ENCODE measurements at places on chromosomes 3 and 15.

GRCh38 chr3:145943952-145944351, 217.0 kb downstream of the PLOD2 start:
- DNase-seq: no peak

GRCh38 chr3:182668974-182669373, 124.3 kb upstream of the ATP11B start:
- DNase-seq: no peak

DNA sequence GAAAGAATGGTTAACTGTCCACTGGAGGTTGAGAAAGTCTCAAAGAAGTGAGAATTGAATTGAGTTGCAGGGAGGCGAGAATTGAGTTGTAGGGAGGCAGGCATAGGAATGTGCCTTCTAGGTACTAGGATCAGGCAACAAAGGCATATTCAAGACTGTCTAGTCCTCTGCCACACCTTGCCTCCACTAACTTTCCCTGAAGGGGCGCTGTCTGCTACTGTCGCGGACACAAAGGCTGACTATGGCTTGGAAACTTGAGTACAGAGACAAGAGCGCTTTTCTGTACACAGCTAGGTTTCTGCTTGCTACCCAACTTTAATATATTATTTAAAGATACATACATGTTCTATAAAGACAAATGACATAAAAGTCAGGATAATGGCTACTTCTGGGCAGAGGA, 10.4 kb upstream of the FBXL22 start:
- DNase-seq: no peak

DNA sequence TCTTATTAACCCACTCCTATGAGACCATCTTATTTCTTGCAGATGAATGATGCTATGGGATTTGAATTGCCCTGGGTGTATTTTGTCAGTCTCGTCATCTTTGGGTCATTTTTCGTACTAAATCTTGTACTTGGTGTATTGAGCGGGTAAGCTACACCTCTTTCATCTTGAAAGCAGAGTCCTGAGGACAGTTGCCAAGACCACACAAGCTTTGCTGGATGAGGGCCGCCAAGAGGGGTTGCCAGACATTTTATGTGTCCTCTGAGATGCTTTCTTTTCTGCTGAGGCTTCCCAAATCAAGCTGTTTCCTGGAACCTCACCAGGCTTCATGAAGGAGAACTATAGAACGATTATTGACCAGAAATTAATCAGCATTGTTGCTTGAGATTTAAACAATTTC, 173.2 kb downstream of the CHDH start:
- no peak for DNase-seq

GRCh38 chr3:21417991-21418390, 333.0 kb downstream of the ZNF385D start:
- no peak for DNase-seq

GRCh38 chr3:124131580-124131979, 139.7 kb upstream of the ROPN1 start:
- DNase-seq: no peak

DNA sequence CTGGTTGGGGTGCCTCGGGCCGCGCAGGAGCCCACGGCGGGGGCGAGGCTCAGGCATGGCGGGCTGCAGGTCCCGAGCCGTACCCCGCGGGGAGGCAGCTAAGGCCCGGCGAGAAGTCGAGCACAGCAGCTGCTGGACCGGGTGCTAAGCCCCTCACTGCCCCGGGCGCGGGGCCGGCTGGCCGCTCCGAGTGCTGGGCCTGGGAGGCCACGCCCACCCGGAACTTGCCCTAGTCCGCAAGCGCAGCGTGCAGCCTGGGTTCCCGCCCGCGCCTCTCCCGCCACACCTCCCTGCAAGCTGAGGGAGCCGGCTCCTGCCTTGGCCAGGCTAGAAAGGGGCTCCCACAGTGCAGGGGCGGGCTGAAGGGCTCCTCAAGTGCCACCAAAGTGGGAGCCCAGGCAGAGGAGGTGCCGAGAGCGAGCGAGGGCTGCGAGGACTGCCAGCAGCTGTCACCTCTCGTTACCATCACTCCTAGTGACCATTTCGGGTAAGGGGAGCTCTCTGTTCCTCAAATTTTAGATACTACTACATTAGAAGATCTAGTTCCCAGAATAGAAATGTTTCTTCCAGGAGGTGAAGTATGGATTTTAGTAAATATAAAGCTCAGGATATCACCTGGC, 417.0 kb upstream of the AGTR1 start:
- DNase-seq: no peak

DNA sequence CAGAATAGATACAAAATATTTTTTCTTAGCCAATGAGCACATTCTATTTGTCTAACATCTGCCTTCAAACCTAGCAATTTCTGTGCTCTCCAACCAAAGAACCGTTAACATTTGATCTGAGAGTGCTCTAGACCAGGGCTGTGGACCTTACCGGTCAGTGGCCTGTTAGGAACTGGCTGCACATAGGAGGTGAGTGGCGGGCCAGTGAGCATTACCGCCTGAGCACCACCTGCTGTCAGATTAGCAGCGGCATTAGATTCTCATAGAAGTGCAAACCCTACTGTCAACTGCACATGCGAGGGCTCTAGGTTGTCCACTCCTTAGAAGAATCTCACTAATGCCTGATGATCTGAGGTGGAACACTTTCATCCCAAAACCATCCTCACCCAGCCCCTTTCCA, 131.7 kb downstream of the CADM2 start:
- DNase-seq: no peak

DNA sequence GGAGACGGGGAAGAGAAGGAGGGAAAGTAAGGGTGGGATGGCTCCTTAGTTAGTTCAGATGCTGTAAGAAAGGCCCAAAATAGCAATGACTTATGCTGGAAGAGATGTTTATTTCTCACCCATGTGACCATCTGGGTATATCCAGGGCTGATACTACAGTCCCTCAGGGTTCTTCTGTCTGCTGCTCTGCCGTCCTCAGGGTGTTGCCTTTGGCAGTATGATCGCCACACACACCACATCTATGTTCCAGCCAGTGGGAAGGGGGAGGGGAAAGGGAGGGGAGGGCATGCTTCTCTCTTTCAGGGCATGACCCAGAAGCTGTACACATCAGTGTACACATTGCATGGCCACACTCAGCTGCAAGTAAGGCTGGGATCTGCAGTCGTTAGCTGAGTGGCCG, 10.2 kb downstream of the CD276 start:
- no peak for DNase-seq

- no peak for DNase-seq
Measured at GRCh38 chr3:171867981-171868380, 24.8 kb downstream of the TMEM212 start.

DNA sequence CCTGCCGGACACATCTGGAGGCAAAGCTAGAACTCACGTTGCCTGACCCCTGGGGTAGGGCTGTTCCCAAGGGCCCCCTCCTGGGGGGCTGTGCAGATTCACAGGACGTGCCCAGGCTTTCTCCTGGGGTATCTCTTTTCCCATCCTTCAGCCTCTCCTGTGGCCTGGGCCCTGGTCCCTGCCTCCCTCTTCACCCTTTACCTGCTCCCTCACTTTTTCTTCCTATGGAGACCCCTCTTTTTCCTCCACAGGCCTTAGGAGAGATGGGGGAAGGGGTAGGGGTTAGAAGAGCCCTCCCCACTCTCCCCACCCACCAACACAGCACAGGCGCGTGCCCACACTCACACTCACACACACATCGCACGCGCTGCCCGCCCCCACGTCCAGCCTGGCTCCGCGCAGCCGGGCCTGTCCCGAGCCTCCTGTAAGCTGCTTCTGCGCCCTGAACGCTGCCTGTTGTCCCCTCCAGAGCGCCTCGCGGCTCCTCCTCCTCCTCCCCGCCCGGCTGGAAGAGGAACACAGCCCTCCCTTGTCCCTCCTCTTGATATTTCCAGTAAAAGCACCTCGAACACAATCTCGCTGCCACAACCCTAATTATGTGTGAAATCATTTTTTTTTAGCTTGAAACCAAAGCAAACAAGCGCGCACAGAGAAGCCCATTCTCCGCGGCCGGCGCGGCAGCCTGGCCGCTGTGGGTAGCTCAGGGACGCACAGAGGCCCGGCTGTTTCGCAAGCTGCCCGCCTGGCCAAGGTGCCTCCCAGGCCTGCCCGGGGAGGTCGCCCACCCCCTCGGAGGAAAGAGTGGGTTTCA, 33.9 kb upstream of the ACAN start:
- DNase-seq: no peak

- DNase-seq: no peak
Measured at GRCh38 chr3:126621627-126622345, 33.1 kb downstream of the TXNRD3 start.

- no peak for DNase-seq
Measured at GRCh38 chr3:119759962-119760361, 21.9 kb upstream of the NR1I2 start.

GRCh38 chr3:106140431-106140830, 271.6 kb upstream of the CBLB start:
- no peak for DNase-seq

DNA sequence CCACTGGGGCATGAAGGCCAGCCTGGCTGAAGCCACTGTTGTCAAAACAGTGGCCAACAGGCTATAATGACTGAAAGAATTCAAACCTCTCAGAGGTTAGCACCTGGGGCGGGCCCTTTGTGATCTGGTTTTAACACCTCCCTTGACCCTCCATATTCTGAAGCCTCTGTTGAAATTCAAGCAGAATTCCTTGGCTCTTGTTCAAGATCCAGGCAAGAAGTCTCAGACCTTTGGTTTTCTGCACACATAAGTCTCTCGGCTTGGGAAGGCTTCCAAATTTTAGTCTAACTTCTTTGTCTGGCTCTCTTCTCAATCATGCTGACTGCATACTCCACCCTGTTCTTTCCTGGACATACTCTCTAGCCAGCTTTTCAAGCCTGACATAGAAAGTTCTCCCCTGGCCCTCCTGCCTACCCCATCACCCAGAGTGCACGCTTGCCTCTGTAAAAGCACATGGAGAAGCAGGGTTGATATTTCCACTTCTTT, 144.5 kb downstream of the PDZRN3 start:
- no peak for DNase-seq

- DNase-seq: no peak
Measured at GRCh38 chr3:13894807-13895154, 14.9 kb upstream of the WNT7A start.

GRCh38 chr3:152222327-152222726, 46.4 kb upstream of the MBNL1 start:
- DNase-seq: no peak

- no peak for DNase-seq
Measured at GRCh38 chr15:89346516-89347231, 12.1 kb upstream of the POLG start.

DNA sequence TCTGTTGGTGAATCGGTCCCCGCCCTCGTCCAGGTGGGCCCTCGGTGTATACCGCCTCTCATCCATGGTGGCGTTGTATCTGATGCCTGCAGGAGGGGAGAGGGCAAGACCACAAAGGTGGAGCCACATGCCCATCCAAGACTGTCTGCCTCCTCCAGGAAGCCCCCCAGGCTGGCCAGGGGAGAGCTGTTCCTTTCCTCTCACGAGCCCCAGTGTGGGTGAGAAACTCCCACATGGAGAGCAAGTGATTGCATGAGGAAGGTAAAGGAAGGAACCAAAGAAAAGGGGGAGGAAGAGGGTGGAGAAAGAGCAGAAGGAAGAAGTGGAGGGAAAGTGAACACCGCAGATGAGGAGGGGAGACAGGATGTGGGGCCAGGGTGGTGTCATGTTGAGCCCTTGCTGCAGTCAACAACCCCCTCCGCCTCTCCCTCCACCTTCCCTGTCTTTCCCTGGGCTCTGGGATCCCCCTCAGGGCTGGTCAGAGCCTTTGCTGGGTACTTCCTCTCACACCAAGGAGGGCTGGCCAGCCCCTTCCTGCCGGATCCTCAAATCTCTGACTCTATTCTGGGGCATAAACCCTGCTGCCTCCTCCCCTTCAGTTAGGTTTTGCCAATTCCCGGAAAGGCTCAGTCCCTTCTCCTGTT, 49.3 kb downstream of the FEM1B start:
- no peak for DNase-seq

DNA sequence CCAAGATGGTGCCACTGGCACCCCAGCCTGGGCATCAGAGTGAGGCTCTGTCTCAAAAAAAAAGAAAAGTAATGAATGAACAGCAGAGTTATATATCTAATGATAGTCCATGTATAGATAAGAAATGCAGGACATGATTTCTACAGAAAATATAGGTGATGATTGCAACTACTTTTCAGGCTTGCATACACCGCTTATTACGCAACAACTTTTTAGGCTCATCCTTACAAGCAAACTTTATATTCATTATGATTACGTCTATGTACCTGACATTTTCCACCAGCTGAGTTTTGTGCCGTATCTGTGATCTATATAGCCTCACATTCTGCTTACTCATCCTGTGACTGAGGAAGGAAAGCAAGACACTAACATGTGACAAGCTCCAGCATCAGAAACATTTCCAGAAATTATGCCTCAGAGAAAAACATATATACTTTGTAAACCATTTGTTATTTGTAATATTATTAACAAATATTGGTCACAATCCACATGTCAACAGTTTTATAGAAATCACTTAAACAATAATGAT, 906.3 kb downstream of the ZPLD1 start:
- DNase-seq: no peak

GRCh38 chr3:180283251-180283650, 246.5 kb upstream of the PEX5L start:
- no peak for DNase-seq

- DNase-seq: no peak
Measured at GRCh38 chr3:160343132-160343531, 55.9 kb downstream of the IFT80 start.

DNA sequence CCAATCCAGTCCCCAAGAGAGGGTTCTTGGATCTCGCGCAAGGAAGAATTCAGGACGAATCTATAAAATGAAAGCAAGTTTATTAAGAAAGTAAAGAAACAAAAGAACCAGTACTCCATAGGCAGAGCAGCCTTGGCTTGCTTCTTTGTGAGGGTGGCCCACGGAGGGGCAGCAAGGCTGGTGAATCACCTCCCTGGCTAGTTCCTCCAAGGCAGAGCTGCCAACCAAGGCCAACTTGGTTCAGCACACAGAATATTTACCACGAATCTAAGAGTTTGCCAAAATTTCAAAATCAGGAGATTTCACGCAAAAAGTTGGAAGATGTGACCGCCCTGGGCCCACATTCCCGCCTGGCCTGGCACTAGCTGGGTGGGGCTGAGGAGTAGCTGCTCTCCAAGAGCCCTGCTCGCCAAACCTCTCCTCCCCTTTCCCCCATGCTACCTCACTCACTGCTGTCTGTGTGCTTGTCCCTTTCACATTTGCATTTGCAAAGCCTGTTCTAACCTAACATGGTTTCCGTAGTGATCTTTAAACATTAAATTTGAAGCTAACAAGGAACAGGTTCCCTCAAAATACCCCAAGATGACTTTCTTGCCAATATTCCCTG, 26.2 kb upstream of the DCUN1D1 start:
- no peak for DNase-seq

GRCh38 chr15:85950101-85950500, 129.6 kb upstream of the AGBL1 start:
- DNase-seq: no peak
